ENCODE measurements at places on chromosomes 12 and 14. TPM values are rescaled to one million over a fixed set of nuclear protein-coding genes. Genes with fewer than 3 reads are reported as not detected.

Gene MYO1H
- total RNA-seq: 0.16 TPM

Gene KCNJ8
- 51.3 TPM for total RNA-seq

Gene CDK17
- 15.9 TPM for total RNA-seq

Gene KLRC4
- total RNA-seq: not detected

Gene B4GALNT1
- 4.7 TPM for total RNA-seq

Gene KRT81
- not detected for total RNA-seq

Gene SLC25A21
- 0.77 TPM for total RNA-seq

Gene NDUFA9
- total RNA-seq: 338 TPM

Gene PRKAB1
- total RNA-seq: 9.2 TPM

Gene RPS6KL1
- 20.5 TPM for total RNA-seq

Gene STXBP6
- total RNA-seq: 21.7 TPM

Gene DPF3
- 37.7 TPM for total RNA-seq

Gene TMEM132D
- total RNA-seq: not detected

Gene CEBPE
- total RNA-seq: not detected

Gene AGAP2
- total RNA-seq: 6.5 TPM

Gene PTPN11
- 139 TPM for total RNA-seq
